ENCODE measurements at places on chromosomes 6 and 20. TPM values are rescaled to one million over a fixed set of nuclear protein-coding genes. Genes with fewer than 3 reads are reported as not detected.

The INSM1 gene
- 13.3 TPM for total RNA-seq

The PROCR gene
- 3.9 TPM for total RNA-seq

The UBD gene
- total RNA-seq, result 0.25 TPM

The PRDM1 gene
- 1.7 TPM for total RNA-seq

The SLC22A3 gene
- total RNA-seq, result 3.0 TPM

The TAAR6 gene
- not detected for total RNA-seq

The DSP gene
- 9.3 TPM for total RNA-seq

The RIMS4 gene
- total RNA-seq, result 46.0 TPM

The TP53TG5 gene
- not detected for total RNA-seq

The MCCD1 gene
- not detected for total RNA-seq

Measured in temporal lobe (tissue), 4 donors.